ENCODE measurements at places on chromosomes 16 and 17.

DNA sequence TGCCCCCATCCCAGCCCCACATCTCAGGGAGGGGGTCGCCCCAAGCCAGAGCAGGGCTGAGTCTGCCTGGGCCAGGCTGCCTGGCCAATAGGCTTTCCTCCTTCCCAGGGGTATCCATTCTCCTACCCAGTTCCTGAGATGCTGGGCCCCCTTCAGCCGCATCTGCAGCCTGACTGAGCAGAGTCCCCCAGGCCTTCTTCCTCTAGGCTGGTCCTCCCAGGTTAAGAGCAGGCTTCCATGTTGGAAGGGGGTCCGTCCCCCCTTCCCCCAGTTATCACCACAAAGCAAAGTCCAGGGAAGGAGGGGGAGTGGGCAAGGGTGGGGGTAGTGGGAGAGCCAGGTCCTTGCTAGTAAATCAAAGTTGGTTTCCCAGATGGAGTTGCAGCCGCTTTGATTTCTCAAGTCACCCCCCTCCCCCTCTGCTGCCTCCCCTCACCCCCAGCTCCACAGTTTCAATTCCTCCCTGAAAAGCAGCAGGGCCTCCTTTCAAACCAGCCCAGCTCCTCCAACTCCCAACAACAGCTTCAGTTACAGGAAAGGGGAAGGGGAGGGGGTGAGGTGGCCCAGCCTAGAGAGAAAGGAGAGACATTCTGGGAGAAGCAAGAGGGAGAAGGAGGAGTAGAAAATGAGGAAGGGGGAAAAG lies 9.5 kb upstream of the FZD2 start:
- DNase-seq, result no peak

- no peak for DNase-seq
Measured at GRCh38 chr17:258906-259305, 77.5 kb upstream of the DOC2B start.

DNA sequence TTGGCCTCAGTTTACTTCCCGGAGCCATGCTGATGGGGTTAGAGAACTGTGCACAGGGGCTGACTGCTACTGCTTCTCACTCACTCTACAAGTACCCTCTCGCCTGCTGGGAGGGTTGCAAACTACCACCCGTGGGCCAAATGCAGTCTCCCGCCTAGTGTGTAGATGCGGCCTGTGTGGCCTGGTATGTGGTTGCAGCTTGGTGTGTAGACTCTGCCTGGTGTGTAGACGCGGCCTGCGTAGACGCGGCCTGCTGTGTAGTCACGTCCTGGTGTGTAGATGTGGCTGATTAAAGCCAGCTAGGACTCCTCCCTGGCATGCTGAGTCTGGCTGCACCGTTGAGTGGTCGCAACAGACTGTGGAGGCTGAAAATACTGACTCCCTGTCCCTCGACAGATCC lies 7.3 kb downstream of the CANT1 start:
- no peak for DNase-seq

GRCh38 chr16:3015865-3016521 lies 2.0 kb downstream of the CLDN6 start:
- no peak for DNase-seq

DNA sequence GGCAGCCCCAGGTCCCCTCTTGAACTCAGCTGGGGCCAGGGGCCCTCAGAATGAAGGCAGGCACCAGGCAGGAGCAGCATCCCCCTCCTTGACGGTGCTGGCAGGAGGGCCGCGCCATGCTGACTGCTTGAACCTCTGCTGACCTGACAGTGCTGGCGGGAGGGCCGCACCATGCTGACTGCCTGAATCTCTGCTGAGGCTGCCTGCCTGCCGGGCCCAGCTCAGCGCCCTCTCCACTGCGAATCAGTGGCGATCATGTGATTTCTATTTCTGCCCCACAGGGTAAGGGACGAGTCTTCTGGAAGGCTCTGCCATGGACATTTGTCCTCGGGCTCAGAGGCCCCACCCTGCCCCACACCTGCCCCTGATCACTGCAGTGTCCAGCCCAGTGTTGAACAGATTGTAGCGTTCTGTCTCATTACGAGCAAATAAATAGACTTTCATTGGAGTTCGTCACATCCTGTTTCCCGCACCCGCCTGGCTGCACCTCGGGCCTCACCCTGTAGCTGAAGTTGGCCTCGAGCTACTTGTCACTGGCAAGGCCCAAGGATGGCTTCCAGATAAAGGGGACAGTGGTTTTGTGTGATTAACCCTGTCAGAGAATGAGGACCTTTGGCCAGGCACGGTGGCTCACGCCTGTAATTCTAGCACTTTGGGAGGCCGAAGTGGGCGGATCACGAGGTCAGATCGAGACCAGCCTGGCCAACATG lies 8.6 kb downstream of the C16orf90 start:
- DNase-seq, result no peak

DNA sequence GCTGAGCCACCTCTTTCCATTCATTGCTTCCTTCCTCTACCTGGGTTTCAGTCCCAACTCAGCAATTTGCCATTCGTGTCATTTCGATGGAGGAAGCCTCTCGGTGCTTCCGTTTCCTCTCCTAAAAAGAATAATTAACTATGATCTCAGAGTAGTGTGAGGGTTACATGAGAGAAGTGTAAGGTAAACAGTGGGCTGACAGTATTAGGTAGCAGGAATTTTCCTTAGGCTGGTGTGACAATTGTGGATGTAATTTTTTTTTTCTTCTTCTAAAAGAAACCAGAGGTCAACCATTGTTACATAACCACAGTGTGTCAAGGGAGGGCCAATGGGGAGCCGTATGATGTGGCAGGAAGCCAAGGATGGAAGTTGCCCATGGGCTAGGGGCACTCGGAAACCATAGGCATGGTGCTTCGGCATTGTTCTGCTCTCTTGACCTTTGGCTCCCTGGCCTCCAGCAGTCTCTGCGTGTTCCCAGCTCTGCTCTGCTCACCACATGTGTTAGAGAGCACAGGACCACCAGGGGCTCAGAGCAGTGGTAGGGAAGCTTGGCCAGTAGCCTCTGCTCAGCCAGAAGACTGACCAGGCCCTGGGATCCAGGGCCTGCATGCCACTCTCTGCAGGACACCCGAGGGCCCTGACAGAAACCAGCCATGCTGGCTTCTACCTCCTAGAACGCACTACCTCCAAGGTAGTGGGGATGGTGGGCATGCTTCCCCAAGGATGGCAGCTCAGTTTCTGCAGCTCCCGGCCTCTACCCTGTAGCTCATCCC lies 2.0 kb upstream of the TOP2A start:
- DNase-seq, result peak; percentile 47

DNA sequence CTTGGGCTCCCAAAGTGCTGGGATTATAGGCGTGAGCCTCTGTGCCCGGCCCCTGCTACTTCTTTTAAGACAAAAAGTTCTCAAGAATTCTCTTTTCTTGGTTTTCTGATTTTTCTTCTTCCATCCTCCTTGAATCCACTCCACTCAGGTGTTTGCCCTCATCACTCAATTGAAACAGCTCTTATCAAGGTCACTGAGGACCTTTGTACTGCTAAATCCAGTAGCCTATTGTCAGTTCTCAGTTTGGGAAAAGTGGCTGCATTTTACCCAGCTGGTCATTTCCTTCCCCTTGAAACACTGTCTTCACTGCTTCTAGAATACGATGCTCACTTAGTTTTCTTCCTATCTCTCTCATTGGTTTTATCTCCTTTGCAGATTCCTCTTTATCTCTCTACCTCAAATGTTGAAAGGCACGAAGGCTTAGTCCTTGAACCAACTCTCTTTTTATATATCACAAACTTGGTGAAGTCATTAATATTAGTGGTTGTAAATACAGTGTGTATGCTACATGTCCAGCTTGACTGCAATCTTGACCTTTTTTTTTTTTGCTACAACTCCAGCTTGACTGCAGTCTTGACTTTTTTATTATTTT lies 29.8 kb downstream of the ZNRF1 start:
- DNase-seq, result no peak

DNA sequence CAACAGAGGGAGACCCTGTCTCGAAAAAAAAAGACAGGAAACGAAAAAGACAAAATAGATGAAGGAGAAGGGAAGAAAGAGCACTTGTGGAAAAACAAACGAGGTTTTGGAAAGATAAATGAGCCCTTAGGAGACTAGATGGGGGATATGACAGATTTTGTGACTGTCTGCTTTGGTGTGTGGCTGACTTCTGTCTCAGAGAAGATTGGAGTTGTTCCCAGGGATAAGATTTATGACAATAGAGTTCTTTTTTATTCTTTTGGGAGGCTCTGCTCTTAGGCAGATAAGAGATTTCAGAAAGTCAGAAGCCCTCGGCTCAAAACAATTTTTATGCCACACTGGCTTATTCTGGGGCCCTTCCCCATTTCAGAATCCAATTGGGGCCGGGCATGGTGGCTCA lies 73.9 kb upstream of the ATF7IP2 start:
- DNase-seq, result no peak

DNA sequence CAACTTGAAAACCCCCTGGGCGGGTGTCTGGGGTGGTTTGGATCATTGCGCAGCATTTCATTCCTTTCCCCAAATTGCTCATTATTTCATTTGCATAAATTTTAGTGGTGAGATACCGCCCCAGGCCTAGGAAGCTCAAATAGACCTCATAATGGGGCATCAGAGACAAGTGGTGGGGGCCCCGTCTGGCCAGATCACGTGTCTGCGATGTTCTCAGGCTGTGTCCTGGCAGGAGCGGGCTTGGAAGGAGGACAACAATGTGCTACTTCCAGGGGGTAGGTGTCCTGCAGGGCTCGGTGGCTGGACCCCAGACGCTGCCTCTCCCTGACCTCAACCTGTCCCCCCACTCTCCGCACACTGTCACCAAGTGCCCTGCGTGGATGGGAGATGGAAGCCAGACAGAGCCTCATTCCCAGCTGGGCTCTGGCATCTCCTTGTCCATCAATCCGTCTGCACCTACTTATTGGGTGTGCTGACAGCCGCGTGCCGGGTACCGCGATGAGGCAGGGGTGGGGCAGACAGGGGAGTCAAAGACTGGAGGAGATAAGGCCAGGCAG lies 116.9 kb downstream of the NTN1 start:
- DNase-seq, result no peak

GRCh38 chr17:6505425-6506142 lies 50.8 kb downstream of the PITPNM3 start:
- no peak for DNase-seq

DNA sequence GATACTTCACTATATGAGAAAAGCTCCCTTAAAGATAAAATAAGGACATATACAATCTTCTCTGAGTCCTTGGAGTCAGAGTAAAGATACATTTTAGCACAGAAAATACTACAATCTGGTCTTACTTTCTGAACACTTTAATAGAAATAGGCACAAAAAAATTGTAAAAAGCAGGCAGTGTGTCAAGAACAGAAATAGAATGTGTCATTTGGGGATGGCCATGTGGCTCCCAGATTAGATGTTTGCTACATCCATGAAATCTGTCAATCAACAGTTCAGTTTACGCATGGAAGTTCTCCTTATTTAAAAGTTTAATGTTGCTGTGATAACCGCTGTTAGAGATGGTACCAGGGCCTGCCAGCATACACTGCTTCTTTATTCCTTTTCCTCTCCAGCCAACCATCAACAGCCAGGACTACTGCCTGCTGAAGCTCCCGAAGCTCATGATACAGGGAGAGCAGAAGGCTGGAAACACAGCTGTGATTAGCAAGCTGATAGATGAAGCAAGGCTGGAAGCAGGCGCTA lies 278.5 kb downstream of the CEP112 start:
- no peak for DNase-seq

GRCh38 chr17:55811536-55811935 lies 60.7 kb downstream of the PCTP start:
- no peak for DNase-seq

DNA sequence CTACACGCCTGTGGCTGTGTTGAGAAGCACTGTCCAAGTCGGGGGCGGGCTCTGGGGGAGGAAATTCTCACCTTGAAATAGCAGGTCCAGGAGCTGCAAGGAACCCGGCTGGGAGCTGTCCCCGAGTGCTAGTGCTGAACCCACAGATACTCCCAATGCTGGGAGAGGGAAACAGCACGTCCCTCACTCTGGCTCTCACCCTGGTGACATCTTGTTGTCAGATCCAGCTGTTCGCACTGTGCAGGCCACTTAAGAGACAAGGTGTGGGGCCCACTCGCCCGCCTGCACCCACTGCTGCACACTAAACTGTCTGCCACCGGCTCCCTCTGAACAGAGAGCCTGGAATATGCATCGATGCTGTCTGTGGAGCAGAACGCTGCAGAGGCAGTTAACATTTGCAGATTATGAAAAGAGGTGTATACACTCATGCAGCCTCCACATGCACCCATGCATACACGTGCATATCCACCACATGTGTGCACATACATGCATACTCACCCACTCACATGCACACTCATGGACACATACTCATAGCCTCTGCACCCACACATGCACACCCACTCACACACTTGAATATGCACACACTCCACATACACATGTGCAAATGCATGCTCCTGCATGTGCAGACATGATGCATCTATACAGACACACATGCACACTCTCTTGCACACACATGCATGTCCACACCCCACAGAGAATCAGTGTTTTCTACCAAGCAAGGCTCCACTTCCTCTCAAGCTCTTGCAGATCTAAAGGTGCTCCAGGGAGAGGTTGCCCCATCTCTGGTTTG lies 42.0 kb downstream of the MGAT5B start:
- DNase-seq, result no peak

GRCh38 chr17:5786510-5786875 lies 202.2 kb upstream of the NLRP1 start:
- DNase-seq, result no peak

- DNase-seq, result no peak
Measured at GRCh38 chr17:57599271-57600045, 145.6 kb downstream of the CCDC182 start.

DNA sequence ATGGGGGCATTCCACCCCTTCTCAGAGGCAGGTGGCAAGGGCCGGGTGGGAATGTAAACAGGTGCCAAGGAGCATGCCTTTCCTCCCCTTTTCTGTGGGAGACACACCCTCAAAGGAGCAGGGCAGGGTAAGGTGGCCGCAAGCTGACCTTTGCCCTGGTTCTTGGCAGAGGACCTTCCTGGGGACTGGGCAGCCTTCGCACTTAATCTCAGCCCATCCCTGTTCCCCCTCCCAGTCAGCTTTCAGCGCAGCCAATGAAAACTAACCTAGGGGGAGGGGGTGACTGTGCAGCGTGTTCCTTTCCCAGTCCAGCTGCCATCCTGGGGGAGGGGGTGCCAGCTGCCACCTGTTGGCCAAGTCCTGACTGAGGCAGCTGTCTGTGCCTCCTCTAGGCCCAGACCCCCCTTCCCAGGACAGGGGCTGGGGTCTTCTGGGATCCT lies 2.8 kb downstream of the TRAF4 start:
- no peak for DNase-seq

DNA sequence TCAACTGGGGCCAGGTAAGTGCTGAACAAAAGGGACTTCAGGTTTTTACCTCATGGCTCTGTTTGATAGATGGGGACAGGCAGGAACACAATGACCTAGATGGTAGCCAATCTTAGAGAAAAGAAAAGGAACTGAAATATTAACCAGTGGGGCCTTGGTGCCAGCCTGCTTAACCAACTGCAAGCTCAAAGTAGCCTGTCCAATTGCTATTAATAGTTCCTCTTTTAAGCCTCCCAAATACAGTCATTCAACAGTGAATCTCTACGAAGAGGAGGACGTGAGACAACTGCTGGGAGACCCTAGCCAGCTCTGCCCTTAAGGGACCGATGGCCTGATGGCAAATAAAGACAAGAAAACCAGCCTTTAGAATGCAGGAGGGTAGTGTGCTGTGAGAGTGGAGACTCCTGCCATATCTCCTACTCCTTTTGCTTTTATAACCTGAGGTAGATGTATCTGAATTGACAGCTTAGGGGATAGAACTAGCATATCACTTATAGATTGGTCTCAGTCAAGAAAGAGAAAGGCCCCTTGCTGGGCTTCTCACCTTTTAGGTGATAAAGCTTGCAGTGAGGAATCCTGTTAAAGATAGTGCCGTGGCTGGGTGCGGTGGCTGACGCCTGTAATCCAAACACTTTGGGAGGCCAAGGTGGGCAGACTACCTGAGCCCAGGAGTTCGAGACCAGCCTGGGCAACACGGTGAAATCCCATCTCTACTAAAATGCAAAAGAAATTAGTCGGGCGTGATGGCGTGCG lies 28.3 kb downstream of the ARSG start:
- DNase-seq, result no peak
